ENCODE measurements at places on chromosomes 7 and 10.

GRCh38 chr7:8134089-8134733, 127.8 kb downstream of the ICA1 start:
- no peak for DNase-seq

- no peak for DNase-seq
Observed at GRCh38 chr10:57247271-57247670, 886.2 kb upstream of the ZWINT start.

- DNase-seq = no peak
Observed at GRCh38 chr7:75045881-75046280, 27.7 kb downstream of the RCC1L start.

GRCh38 chr10:22473459-22473858, 128.2 kb downstream of the SPAG6 start:
- no peak for DNase-seq

DNA sequence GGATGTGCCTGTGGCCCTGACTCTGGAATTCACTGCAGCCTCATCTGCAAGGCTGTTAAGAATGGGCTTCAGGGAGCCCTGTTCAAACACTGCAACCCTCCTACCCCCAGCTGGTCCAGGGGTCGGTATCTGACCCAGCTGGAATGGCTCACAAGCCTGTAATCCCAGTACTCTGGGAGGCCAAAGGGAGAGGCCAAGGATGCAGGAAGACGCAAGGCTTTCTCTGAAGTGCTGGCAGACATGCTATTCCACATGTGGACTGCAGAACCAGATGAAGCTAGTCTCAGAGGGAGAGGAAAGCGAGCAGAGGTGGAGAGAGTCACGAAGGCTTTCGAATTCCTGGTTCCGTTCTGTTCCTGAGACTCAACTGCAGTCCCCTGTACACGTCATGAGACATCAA, 45.0 kb downstream of the ESYT2 start:
- DNase-seq = no peak

DNA sequence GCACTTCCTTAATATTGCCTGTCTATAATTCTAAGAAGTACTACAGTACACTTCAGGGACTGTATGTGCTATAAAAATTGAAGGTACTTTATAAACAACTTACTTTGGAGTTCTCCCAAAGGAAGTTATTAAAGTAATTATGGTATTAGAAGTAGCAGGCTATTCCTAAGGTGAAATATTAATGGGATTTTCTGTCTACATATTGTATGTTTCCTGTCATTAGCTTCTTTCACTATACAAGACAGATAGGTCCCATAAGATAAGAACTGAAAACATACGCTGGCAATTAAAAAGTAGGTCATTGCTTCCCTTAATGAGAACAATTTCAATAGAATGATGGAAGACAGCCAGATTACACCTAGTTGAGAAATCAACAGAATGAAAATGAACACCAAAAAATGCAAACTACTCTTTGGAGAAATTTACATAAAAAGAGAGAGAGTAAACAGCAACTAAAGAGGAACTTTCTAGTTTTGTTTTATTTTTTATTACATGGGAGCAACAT, 147.0 kb downstream of the HBP1 start:
- DNase-seq = no peak

- DNase-seq = no peak
Observed at GRCh38 chr10:24674892-24675632, 48.6 kb downstream of the ARHGAP21 start.

GRCh38 chr10:48504141-48504885, 100.6 kb downstream of the ARHGAP22 start:
- no peak for DNase-seq

DNA sequence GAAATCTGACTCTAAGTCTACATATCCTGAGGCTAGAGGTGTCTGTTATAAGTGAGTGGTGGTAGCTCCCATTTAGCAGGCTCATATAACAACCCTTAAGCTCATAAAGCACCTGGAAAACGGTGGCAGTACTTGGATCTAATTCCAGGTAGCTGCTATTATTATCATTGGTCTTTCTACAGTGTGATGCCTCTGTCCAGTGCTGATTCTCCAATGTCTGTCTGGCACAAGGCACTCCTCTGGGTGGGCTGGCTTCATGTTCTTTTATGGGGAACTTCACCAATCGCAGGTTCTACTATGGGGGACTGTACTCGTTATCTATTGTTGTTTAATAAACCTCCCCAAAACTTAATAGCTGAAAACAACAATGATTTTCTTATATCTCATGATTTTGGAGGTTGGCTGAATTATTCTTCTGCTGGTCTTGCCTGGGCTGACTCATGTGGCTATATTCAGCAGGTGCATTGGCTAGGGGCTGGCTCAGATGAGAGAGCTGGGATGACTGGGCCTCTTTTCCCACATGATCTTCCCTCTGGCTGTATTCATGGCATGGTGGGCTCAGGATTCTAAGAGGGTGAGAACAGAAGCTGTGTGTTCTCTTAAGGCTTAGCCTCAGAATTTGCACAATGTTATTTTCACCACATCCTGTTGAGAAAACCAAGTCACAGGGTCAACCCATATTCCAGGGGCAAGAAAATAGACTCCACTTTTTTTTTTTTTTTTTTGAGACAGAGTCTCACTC, 93.0 kb upstream of the PCGF5 start:
- no peak for DNase-seq
